ENCODE measurements at places on chromosomes 1 and 21.

DNA sequence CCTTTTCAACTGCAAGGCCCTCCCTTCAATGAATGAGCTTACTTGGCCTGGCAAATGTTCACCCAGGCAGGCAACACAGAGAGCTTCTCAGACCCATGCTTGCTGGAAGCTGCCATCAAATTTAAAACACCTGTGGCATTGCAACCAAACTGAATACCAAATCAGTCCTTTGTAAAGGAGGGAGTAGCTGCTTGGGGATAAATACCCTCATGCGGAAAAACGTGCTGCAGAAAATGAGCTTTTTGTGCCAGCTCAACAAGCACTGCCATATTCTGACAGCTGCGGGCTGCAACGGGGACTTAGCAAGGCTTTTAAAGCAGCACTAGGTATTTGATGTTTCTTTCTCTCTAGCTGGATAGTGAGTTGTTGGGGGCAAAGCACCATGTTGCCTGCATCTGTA, 119.7 kb downstream of the PLPPR4 start:
- DNase-seq, result no peak

GRCh38 chr1:215226757-215227156, 144.2 kb downstream of the KCNK2 start:
- DNase-seq, result no peak

DNA sequence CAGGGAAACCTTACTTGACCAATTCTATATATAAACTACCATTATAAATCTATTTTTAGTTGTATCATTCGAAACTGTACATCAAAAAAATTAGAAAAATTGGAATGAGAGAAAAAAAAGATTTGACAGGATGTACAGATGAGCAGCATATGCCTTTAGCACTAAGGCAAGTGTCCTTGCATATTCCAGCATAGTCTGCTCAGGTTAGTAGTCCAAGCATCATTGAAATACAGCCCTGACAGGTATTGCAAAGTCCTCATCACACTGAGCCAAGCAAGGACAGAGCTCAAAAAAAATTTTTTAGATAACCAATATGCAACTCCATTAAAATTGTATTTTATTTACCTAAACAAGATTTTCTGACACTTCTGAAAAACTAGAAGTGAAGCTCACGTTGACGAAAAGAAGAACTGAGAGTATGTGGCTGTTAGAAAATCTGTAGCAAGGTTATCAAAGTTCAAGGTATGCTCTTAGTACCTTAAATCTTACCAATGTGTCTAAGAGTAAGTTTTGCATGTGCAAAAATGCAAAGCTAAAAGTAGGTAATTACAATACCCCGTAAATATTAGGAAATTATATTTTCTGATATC, 465.6 kb upstream of the ADGRL4 start:
- DNase-seq, result no peak

GRCh38 chr1:186670297-186671135, 9.7 kb downstream of the PTGS2 start:
- DNase-seq, result no peak

DNA sequence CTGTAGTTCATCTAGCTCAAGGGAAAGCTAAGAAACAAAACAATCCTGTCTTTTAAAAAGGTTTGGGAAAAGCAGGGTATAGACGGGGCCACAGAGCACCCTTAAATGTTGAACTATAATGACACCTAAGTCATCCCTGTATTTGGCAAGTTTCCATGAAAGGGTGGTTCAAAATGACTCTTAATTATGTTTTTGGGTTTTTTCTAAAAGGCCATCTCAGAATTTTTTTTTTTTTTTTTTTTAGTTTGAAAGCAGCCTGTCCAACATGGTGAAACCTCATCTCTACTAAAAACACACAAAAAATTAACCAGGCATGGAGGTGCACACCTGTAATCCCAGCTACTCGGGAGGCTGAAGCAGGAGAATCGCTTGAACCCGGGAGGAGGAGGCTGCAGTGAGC, 22.2 kb downstream of the TOMM20 start:
- no peak for DNase-seq
